Type B pancreatic cell (in vitro differentiated cells): ENCODE measurements at places on chromosomes 3 and 15.
A peak's percentile ranks its signal among the peaks of the same experiment; 100 is the strongest.

GRCh38 chr3:140420621-140421357, 257.1 kb upstream of the TRIM42 start:
- peak overlapping the region; percentile 2 for H3K4me3 ChIP-seq
- peaks cover 30% of the 10 kb centered on the region for H3K4me1 ChIP-seq
- peak overlapping the region; percentile 42 for H3K27ac ChIP-seq
- H3K36me3 ChIP-seq, result no peaks in the 10 kb centered on the region
- no peak for DNase-seq

DNA sequence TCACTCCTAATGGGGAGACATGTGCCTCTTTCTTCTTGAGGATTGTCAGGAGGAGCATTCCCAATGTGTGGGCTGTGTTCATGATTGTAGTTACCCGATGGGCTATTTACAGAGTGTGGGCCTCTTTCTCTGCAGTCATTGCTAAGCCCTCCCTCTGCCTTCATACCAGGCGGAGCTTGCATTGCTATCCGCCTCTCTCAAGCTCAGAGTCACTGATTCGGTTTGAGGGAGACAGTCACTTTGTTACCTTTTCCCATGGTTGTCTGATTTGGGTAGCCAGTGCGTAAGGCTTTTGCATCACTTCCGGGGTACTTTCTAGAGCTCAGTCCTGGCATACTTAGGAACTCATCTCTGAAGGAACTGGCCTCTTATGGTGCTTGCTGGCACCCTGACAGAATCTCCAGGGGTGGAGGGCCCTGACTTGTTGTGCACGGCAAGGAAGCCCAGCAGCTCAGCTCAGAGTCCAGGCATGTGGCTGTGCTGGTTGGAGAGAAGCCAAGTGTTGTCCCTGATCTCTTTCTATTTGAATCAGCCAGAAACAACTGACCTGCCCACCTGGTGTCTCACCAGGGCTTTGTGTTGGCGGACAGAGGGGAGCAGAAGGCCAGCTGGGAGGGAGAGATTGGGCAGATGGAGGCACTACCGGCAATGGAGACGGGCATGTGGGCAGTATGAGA, 79.8 kb downstream of the EPHB1 start:
- no peak for DNase-seq
- H3K27me3 ChIP-seq, result peaks cover 27% of the 10 kb centered on the region
- H3K36me3 ChIP-seq, result no peaks in the 10 kb centered on the region
- H3K4me1 ChIP-seq, result no peaks in the 10 kb centered on the region
- no peak overlapping the region for H3K4me3 ChIP-seq

DNA sequence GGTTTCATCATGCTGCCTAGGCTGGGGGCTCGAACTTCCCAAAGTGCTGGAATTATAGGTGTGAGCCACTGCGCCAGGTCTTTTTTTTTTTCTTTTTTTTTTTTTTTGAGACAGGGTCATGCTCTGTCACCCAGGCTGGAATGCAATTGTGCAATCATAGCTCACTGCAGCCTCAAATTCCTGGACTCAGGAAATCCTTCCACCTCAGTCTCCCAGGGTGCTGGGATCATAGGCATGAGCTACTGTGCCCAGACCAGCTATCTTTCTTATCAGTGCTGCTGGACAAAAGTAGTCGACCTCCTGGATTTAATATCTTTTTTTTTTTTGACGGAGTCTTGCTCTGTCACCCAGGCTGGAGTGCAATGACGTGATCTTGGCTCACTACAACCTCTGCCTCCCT, 60.8 kb downstream of the TFDP2 start:
- H3K4me1 ChIP-seq, result no peaks in the 10 kb centered on the region
- peaks cover 3% of the 10 kb centered on the region for H3K36me3 ChIP-seq
- H3K4me3 ChIP-seq, result no peak overlapping the region
- H3K27me3 ChIP-seq, result no peaks in the 10 kb centered on the region
- DNase-seq, result no peak

- H3K4me1 ChIP-seq, result peaks cover 55% of the 10 kb centered on the region
- DNase-seq, result no peak
- no peak overlapping the region for H3K27ac ChIP-seq
- no peaks in the 10 kb centered on the region for H3K36me3 ChIP-seq
Measured at GRCh38 chr15:71512682-71513006, 297.7 kb upstream of the NR2E3 start.

- H3K27me3 ChIP-seq, result no peaks in the 10 kb centered on the region
- no peak overlapping the region for H3K27ac ChIP-seq
- DNase-seq, result no peak
- H3K36me3 ChIP-seq, result no peaks in the 10 kb centered on the region
- H3K4me1 ChIP-seq, result peaks cover 32% of the 10 kb centered on the region
Measured at GRCh38 chr15:47813748-47814384, 96.6 kb downstream of the SEMA6D start.

DNA sequence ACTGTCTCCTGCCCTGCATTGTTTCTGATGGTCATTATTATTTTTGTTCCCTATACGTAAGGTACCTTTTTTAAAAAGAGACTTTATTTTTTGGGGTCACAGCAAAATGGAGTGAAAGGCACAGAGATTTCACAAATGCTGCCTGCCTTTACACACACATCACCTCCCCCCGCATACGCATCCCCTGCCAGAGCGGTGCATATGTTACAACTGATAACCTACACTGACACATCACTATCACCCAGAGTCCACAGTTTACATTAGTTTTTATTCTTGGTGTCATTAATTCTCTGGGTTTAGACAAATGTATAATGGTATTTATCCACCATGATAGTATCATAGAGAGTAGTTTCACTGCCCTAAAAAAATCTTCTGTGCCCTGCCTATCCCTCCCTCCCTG, 43.6 kb upstream of the KLF13 start:
- no peaks in the 10 kb centered on the region for H3K27me3 ChIP-seq
- no peak overlapping the region for H3K27ac ChIP-seq
- no peaks in the 10 kb centered on the region for H3K36me3 ChIP-seq
- peaks cover 23% of the 10 kb centered on the region for H3K4me1 ChIP-seq
- H3K4me3 ChIP-seq, result no peak overlapping the region

- no peaks in the 10 kb centered on the region for H3K27me3 ChIP-seq
- H3K4me3 ChIP-seq, result no peak overlapping the region
- no peak for DNase-seq
- H3K36me3 ChIP-seq, result peaks cover 9% of the 10 kb centered on the region
- no peaks in the 10 kb centered on the region for H3K4me1 ChIP-seq
Measured at GRCh38 chr3:138498991-138499390, 64.6 kb downstream of the ESYT3 start.

DNA sequence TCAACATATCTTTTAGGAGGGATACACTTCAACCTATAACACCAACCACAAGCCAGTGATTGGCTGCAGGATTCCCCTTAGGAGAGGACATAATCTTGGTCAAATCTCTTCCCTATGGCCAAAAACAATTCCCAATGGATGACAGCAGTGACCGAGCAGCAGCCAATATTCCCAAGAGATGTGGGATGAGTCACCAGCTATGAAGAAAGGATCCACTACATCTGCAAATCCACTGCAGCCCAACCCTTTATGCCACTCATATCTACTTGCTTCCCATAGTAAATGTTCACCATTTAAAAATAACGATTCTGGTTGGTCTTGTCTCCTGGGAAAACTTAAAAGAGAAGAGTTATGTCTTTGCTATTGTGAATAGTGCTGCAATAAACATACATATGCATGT, 4.5 kb upstream of the IQCF5 start:
- H3K27me3 ChIP-seq, result peaks cover 21% of the 10 kb centered on the region
- H3K27ac ChIP-seq, result no peak overlapping the region
- no peak for DNase-seq
- no peaks in the 10 kb centered on the region for H3K4me1 ChIP-seq

DNA sequence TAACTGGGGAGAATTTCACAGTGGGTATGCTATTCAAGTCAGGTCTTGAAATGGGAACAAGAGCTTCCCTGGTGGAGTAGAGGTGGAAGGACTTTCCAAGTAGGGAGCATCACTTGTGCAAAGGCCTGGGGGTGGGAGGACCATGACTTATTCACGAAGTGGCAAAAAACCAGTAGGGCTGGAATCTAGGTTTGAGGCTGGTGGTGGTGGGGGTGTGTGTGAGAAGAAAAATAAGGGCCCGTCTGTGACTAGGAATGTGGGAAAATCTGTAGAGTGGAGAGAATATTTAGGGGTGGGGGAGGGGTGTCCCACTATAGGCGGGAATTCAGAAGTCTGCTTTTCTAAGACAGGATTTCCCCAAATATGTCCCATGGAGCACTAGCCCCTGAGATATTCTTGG, 271.9 kb upstream of the TBL1XR1 start:
- H3K27ac ChIP-seq, result no peak overlapping the region
- no peak for DNase-seq
- no peaks in the 10 kb centered on the region for H3K27me3 ChIP-seq
- H3K36me3 ChIP-seq, result no peaks in the 10 kb centered on the region
- H3K4me1 ChIP-seq, result peaks cover 18% of the 10 kb centered on the region

DNA sequence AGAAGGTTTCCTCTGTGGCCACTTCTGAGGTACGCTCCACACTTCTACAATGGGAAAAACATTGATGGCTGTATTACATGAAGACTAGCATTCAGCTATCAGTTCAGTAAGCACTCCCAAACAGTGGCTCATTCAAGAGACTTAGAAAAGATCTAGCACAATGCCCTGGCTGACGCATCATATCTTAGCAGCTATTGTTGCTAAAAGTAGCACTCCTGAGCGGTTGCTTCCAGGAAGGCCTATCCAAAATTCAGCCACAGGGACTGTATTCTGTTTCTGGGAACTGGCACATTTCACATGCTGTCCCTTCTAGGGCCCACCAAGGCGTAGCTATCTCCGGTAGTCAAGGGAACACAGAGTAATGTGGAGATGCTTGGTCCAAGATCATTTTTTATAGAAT, 21.2 kb upstream of the SPRED1 start:
- no peaks in the 10 kb centered on the region for H3K27me3 ChIP-seq
- no peak overlapping the region for H3K27ac ChIP-seq
- H3K36me3 ChIP-seq, result no peaks in the 10 kb centered on the region
